Stomach (tissue), 19 donors: ENCODE measurements at places on chromosomes 2 and 18. TPM values are rescaled to one million over a fixed set of nuclear protein-coding genes. Genes with fewer than 3 reads are reported as not detected.

DNA sequence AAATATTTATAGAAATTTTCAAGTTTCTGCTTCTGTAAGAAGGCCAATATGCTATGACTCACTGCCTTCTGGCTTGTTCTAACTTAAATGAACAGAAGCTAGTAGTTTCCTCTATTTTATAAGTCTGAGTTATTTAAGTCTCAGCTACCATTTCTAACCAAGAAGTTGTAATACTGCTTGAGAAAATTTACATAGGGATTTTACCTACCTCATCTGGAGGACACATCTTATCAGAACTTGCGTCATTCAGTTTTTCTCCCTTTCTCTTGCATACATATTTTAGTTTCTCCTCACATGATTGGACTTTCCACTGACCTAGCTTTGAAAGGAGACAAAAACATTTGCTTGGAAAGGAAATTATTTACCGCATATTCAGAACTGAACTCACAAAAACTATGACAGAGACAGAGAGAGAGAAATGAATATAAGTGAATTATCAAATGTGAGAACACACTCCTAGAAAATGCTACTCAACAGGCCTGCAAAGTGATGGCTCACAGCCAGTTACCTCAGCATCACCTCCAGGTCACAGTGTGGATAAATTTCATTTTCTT is 81.1 kb upstream of the CD302 start:
- H3K36me3 ChIP-seq, result no peaks in the 10 kb centered on the region
- no peaks in the 10 kb centered on the region for H3K27me3 ChIP-seq
- no peaks in the 10 kb centered on the region for H3K4me1 ChIP-seq
- no peak overlapping the region for H3K27ac ChIP-seq
- DNase-seq, result no peak

- H3K27me3 ChIP-seq, result no peaks in the 10 kb centered on the region
- no peaks in the 10 kb centered on the region for H3K4me1 ChIP-seq
- DNase-seq, result no peak
- H3K36me3 ChIP-seq, result no peaks in the 10 kb centered on the region
Measured at GRCh38 chr18:68817584-68817983, 19.7 kb downstream of the CCDC102B start.

DSG4 gene
- not detected for polyA plus RNA-seq

DNA sequence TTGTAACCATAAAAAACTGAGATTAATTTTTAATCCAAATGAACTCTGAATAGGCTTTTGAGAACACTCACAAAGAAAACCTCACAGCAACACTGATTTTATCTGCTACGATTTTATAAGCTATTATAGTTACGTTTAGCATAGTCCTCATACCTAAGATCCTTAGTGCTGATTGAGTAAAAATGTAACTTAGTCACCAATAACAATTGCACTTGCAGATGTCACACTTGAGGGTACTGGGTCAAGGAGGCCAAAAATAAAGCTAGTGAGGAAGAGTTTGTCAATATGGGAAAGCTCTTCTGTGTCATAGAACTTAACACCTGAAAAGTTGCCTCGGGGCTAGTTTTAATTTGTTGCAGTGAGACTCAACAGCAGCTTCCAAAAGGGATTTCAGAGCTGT is 706.5 kb upstream of the FAM98A start:
- no peaks in the 10 kb centered on the region for H3K36me3 ChIP-seq
- no peak for DNase-seq
- H3K27me3 ChIP-seq, result no peaks in the 10 kb centered on the region
- no peak overlapping the region for H3K27ac ChIP-seq
- no peak overlapping the region for H3K4me3 ChIP-seq

SLC66A3 gene
- polyA plus RNA-seq, result 18.5 TPM

- no peak overlapping the region for H3K4me3 ChIP-seq
- H3K27me3 ChIP-seq, result no peaks in the 10 kb centered on the region
- DNase-seq, result peak; percentile 72
- no peak overlapping the region for H3K27ac ChIP-seq
- H3K4me1 ChIP-seq, result no peaks in the 10 kb centered on the region
Measured at GRCh38 chr18:39647627-39648534, 2082.3 kb upstream of the CELF4 start.

GRCh38 chr2:96769814-96770213 is 9.1 kb downstream of the CNNM4 start:
- H3K27ac ChIP-seq, result no peak overlapping the region
- peak; percentile 30 for DNase-seq
- H3K4me3 ChIP-seq, result no peak overlapping the region
- H3K27me3 ChIP-seq, result no peaks in the 10 kb centered on the region
- no peaks in the 10 kb centered on the region for H3K36me3 ChIP-seq
- peaks cover 70% of the 10 kb centered on the region for H3K4me1 ChIP-seq

DNA sequence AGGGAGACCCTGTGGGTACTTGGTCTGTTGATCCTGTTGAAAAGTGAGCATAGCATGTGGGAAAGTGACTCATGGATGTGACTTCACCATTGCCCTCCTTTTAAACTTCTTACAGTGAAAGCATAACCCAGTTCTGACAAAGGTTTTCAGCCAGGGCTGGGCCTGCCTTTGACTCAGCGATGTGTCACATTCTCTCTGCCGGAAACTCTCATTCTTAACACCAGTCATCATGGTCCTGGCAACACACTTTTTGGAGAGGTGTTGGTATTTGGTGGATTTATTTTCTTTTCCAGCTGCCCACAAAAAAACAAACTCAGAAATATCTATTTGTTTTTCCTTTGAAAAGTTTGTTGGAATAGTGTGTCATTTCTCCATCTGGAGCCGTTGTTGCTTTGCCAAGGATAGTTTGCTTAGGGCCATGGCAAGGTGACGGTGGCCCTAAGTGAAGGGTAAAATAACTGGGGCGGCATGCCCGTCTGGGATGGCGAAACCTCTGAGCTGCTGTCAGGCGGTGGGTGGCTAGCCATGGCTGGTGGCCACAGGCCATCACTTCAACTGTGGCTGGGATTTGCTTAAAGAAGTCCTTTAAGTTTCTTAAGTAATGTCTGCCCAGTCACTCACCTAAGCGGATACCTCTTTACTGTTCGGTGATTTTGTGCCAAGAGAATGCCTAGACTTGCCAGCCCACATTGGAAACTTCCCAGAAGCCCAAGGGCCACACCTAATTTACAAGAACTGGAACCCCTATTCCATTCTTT is 123.3 kb downstream of the LTBP1 start:
- no peaks in the 10 kb centered on the region for H3K27me3 ChIP-seq
- no peaks in the 10 kb centered on the region for H3K36me3 ChIP-seq
- no peak overlapping the region for H3K4me3 ChIP-seq
- DNase-seq, result peak; percentile 58

DNA sequence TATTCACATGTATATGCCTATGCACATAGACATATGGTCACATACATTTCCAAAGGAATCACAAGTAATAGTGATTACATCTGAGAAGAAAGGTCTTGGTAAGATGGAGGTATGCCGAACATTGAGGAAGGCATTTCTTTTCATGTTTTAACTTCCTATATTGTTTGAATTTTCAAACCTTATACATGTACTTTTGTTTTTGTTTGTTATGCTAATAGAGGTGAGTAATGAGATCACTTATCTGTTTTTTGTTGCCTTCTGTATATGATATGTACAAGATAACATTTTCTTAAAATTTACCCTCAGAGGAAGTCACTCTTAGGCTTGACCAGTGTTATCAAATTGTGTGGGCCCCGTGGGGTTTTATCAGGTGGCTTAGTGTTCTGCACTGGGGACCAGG is 166.5 kb upstream of the OTX1 start:
- H3K4me1 ChIP-seq, result no peaks in the 10 kb centered on the region
- H3K4me3 ChIP-seq, result no peak overlapping the region
- H3K27ac ChIP-seq, result no peak overlapping the region
- DNase-seq, result no peak

SERPINB13 gene
- polyA plus RNA-seq, result not detected

DNA sequence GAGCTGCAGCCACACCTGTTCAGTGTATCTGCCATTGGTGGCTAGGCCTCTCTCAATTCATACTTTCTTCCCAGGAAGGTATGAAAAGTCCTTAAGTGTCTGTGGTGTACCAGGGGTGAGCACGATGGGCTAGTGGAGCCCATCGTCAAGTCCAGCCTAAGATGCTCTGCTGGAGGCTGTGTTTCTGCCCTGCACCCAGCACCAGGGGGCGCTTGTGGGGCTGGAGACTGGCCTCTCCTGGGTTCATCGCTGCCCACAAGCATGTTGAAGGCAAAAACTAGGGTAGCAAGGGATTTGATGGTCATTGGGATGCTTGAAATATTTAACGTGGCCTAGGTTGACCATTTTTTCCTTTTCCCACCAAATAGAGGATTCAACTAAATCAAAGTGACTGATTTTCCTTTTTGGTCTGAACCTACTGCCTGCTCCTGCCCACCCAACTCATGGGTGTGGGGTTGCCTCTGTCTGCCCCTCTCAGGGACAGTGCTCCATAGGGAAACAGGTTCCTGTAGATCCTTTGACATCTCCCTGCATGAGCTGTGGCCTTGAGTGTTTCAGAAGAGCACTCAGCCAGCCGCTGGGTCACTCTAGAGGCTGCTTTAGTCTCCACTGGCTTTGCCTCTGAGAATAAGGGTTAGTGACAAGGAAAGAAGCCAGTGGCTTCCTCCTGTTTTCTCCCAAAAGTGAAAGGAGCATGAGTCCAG is 59.0 kb downstream of the TPGS2 start:
- H3K27ac ChIP-seq, result no peak overlapping the region
- no peak overlapping the region for H3K4me3 ChIP-seq
- no peaks in the 10 kb centered on the region for H3K36me3 ChIP-seq
- DNase-seq, result no peak
- H3K4me1 ChIP-seq, result no peaks in the 10 kb centered on the region

DNA sequence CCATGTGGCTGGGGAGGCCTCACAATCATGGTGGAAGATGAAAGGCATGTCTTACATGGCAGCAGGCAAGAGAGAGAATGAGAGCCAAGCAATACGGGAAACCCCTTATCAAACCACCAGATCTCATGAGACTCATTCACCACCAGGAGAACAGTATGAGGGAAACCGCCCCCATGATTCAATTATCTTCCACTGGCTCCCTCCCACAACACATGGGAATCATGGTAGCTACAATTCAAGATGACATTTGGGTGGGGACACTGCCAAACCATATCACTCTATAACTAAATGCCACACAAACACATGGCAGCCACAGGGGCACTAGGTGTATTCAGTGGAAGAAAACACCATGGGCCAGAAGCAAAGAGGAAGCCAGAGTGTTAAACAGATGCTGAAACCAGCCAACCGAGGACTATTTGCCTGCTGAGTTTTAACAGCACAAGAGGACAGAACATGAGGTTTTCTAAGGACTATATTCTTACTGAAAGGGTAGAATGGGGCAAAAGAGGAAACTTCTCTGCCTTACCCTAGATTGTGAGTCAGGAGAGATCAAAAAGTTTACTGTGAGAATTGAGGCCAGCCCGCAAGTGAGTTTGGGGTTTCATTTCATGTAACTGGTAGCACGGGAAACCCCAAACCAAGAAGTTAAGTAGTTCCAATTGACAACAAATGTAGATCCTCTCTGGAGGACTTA is 49.2 kb downstream of the SIGLEC15 start:
- no peak overlapping the region for H3K4me3 ChIP-seq
- peaks cover 21% of the 10 kb centered on the region for H3K36me3 ChIP-seq
- H3K27ac ChIP-seq, result no peak overlapping the region
- DNase-seq, result no peak

EMILIN1 gene
- polyA plus RNA-seq, result 53.1 TPM

MRO gene
- 0.13 TPM for polyA plus RNA-seq

GRCh38 chr2:221494556-221494955 is 77.5 kb downstream of the EPHA4 start:
- H3K27ac ChIP-seq, result no peak overlapping the region
- no peaks in the 10 kb centered on the region for H3K4me1 ChIP-seq
- H3K4me3 ChIP-seq, result no peak overlapping the region
- no peaks in the 10 kb centered on the region for H3K36me3 ChIP-seq
- no peaks in the 10 kb centered on the region for H3K27me3 ChIP-seq

DNA sequence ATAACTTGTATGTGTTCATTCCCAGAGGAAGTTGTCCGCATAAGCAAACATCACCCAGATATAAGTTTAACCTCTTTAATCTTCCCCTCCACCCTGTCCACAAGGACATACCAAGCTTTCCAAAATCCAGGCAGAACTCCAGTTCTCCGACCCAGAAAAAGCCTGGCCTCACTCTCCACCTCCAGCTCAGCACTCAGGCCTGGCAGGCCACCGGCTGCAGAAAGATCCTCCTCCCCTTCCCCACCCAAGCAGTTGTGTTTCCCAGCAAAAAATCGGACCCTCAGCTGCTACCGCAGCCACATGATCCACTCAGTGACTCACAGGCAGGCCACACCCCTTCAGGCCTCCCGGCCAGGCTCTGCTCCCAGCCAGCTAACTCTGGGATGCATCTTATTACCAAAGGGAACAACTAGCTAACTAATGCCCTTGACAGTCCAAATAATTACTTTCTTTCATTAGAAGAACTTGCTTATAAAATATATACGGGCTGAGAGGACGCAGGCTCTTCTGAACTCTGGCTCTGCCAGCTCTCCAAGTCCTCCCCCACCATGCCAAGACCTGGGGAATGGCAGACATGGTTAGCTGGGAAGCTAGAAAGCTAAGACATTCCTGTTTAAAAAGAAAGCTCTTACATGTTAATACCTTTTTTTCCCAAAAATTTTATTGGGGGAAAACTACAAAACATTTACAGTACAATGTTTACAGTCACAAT is 4.5 kb downstream of the ZFP36L2 start:
- H3K4me1 ChIP-seq, result peaks cover 45% of the 10 kb centered on the region
- H3K27me3 ChIP-seq, result no peaks in the 10 kb centered on the region
- H3K4me3 ChIP-seq, result peak overlapping the region; percentile 81
- peak overlapping the region; percentile 98 for H3K27ac ChIP-seq
- peak; percentile 97 for DNase-seq

MGAT4A gene
- polyA plus RNA-seq, result 6.0 TPM

GCG gene
- polyA plus RNA-seq, result 4.7 TPM

FLACC1 gene
- not detected for polyA plus RNA-seq

ERFE gene
- 0.13 TPM for polyA plus RNA-seq

DNA sequence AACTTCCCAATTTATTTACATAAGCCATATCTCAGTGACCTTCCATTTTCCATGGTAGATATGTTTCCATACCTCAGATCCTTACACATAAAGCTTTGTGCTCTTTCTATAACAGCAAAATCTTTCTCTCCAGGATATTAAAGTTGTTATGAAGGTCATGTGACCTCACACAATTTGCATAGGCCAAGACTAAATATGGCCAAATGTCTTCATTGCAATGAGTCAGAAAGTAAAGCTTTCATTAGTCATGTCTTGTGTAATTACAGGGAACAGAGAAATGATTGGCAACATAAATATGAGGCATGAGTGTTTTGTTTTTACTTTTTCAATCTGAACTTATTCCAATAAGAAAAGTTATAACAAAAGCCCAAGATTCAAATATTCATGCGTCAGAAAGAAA is 243.5 kb downstream of the ASXL3 start:
- H3K27ac ChIP-seq, result no peak overlapping the region
- no peak overlapping the region for H3K4me3 ChIP-seq
- no peaks in the 10 kb centered on the region for H3K27me3 ChIP-seq
- no peaks in the 10 kb centered on the region for H3K36me3 ChIP-seq
- H3K4me1 ChIP-seq, result no peaks in the 10 kb centered on the region

DNA sequence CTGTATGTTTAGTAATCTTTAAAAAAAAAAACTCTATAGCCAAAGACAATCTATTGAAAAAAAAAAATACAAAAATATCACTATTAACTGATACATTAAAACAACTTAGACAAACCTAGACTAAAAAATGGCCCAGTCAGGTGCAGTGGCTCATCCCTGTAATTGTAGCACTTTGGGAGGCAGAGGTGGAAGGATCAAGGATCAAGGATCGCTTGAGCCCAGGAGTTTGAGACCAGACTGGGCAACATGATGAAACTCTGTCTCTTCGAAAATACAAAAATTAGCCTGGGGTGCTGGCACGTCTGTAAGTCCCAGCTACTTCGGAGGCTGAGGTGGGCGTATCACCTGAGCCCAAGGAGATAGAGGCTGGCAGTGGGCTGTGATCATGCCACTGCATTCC is 16.1 kb downstream of the ESCO1 start:
- peaks cover 39% of the 10 kb centered on the region for H3K36me3 ChIP-seq
- no peaks in the 10 kb centered on the region for H3K4me1 ChIP-seq
- no peaks in the 10 kb centered on the region for H3K27me3 ChIP-seq
- no peak for DNase-seq
- H3K27ac ChIP-seq, result no peak overlapping the region
- H3K4me3 ChIP-seq, result no peak overlapping the region
